CD4-positive, alpha-beta T cell treated with Interleukin-4 for 4 hours (primary cell): ENCODE measurements at places on chromosomes 2 and 18.

GRCh38 chr2:202043475-202043874, 9.8 kb downstream of the FZD7 start:
- no peak for DNase-seq

GRCh38 chr2:68835621-68836020, 35.6 kb downstream of the BMP10 start:
- no peak for DNase-seq

DNA sequence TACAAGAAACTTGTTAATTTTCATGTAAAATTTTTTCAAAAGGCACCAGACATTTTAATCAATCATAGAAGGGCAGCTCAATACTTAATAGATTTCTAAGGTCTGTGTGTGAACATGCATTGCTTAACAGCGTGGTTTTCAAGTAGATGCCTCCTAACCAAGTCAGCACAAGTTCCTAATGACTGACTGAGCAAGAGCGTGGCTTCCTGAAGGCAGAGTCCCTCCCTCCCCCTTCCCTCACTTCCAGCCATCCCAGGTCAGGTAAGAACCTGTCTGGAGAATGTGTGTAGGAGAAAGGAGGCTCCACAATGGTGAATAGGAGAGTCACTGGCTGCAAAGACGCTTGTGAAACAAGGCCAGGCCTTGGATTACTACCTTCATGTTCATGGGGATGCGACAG, 33.5 kb upstream of the DAPL1 start:
- no peak for DNase-seq

DNA sequence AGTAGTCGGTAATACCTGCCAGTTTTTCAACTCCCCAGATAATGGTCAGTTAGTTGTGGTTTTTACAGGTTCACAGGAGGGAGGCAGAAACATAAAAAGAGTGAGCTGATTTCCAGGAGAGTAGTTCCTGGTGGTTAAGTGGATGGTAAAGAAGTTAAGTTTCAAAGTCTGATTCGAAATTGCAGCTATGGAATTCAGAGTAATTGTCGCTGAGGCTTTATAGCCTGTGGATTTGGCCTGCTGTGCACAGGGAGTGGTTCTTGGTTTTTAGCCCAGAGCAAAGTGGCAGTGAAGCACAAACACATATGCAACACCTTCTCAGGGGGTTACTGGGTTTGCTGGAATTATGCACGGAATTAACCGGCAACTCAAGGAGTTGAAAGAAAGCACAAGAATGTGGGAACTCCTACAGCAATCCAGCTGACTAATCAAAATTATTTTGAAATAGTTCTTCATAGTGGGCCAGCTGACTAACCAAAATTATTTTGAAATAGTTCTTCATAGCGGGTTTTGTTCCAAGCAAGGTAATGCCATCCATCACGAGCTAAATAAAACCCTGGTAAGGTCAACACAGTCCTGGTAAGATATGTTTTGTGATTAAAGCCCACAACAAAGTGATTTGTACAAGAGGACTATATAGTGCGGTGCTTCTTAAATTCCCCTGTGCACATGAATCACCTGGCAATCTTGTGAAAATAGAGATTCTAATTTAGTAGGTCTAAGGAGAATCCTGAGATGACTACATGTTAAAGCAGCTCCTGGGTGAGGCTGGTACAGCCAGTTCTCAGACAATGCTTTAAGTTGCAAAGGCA, 94.4 kb downstream of the SGPP2 start:
- DNase-seq: no peak

GRCh38 chr2:39603436-39603835, 62.3 kb upstream of the TMEM178A start:
- DNase-seq: no peak

DNA sequence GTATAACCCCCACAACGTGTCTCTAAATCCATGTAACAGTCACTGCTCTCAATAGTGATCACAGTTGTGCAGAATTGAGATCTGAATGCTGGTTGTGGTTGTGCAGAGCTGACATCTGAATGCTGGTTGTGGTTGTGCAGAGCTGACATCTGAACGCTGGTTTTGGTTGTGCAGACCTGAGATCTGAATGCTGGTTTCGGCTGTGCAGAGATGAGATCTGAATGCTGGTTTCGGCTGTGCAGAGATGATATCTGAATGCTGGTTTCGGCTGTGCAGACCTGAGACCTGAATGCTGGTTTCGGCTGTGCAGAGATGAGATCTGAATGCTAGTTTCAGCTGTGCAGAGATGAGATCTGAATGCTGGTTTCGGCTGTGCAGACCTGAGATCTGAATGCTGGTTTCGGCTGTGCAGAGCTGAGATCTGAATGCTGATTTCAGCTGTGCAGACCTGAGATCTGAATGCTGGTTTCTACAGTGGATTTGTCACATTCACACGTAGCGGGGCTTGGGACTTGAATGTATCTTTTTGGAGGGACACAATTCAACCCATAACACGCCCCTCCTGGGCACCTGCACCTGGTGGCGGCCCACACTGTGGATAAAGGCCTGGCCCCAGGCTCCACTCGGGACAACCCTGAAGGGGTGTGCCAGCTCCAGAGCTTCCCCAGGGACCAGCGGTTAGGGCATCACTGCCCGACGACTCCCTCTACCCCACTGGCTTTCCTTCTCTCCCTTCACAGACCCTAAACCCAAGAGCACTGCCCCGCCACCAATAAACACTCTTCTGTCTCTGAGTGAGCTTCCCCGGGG, 51.1 kb upstream of the SLC66A3 start:
- DNase-seq: peak; percentile 25

- no peak for DNase-seq
Observed at GRCh38 chr2:100891906-100892642, 72.1 kb downstream of the NPAS2 start.

DNA sequence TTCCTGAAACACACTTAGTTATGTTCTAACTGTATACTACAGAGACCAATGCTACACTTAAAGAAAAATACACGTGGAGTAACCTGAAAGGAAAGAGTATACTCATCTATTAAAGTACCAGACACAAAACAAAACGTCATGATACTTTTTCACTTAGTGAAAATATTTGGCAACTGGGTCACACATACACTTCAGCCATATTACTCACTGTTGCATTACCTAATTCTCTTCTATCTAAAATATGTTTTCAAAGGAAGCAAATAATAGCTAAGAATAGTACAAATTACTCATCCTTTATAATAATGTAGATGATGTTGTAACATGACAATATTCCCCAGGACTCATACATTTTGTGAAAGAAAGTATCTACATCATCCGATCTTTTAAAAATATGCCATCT, 76.5 kb upstream of the EPB41L3 start:
- DNase-seq: no peak

DNA sequence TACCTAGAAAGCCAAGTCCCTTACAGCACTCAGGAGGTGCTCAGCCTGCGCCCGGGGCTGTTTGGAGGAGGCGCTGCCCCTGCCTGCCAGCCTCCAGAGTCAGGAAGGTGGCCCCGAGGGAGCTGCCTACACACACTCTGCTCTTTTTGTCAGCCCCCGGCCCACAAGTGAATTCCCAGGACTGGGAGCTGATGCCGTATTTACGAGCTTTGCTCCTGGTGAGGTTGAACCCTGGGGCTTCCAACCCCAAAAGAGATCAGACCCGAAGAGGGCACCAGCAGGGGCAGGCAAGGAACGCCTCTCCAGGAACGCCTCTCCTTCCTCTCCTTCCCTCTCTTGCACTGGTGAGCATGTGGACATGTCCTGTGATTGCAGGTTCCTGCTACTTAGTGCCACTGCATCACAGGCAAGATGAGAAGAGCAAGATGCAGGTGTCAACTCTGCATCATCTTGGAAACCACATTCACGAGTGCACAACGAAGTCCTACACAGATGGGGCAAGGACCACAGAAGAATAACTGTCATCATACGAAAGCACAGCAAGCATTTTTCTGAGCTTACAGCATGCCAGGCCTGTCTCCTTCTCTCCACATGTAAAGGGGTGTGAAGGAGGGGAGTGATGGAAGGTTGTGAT, 126.7 kb downstream of the NDUFA10 start:
- DNase-seq: no peak

GRCh38 chr2:129331638-129332037, 647.8 kb upstream of the RAB6C start:
- DNase-seq: no peak

DNA sequence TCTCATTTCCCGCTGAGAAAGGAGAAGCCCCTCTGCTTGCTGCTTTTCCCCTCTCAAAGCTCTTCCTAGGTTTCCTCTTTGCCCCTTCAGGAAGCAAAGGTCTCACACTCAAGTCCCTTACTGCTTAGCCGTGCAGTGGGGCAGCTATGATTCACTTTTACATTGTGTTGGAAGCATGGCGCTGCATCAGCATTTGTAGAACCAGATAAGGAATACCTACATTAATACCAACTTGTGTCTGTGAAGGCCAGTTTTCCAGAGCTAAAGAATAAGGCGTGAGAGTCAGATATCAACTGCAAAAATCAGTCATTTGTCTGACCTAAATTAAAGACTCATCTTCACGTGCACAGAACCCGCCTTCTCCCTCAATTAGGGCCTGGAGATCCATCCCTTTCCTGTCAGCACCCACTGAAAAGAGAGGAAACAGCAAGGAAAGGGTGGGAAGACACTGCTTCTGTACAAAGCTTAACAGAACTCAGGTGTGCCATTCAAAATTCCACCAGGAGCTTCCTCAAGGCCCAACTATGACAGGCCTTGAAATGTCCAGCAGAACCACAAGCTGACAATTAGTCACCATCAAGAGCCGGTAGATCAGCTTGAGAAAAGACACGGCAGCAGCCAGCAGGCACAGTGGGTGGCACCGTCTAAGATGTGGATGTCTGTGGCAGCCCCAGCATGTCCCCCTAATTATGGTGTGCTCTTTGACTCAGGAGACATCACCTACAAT, 16.1 kb upstream of the XDH start:
- no peak for DNase-seq

GRCh38 chr18:64137914-64138313, 11.0 kb downstream of the LINC00305 start:
- DNase-seq: no peak

DNA sequence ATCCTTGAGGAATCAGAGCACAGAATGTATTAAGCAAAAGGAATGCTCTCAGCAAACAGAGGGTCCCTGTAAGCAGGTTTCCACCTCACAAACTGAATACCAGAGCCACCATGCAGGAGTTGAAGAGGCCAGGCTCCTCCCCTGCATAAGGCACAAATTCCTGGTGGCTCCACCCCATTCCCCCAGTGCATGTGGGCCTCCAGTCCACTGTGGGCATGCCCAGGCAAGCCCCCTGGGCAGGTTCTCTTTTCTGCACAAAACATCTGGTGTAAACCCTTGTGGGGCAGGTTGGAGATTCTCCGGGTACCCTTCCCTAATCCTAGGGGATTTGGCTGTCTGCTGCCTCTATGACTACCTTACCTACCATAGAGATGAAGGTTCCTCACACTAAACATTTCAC, 166.5 kb downstream of the PTPRM start:
- DNase-seq: no peak

- DNase-seq: no peak
Observed at GRCh38 chr2:30974092-30974491, 164.1 kb downstream of the GALNT14 start.
